ENCODE measurements at places on chromosomes 1 and 21.

DNA sequence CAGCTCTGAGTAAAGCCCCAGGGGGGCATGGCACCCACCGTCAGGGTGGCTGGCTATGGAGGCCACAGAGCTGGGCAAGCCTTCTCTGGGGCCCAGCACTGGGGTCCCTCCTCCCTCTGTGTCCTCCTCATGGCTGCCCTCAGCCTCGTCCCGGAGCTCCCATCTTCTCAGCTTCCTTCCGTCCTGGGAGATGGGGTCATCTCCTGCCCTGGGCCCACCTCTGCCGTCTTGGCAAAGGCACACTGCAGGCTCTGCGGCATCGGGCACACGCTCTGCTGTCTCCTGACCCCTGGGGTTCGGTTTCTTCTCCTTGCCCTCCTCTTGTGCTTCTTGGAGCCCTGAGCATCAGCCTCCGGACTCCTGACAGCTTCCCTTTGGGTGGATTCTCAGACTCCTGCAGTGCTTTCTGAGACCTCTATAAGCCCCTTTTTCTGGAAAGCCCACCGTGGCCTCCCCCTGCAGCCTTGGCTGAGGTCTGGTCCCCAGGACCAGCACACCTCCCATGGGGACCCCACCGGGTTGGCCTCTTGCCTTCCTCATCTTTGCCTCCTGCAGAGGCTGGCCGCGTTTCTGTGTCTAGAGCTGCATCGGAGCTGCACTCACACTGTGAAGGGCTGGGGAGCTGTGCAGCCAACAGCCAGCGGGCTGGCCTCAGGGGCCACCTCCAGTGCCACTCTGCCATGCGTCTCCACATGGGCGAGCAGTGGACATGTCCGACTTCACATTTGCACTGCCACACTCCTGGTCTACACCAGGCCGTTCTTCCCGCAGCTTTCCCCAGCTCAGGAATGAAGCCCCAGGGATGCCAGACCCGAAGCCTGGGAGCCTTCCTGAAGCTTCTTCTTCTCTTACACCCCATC, 11.6 kb downstream of the UMODL1 start:
- DNase-seq, result no peak

- DNase-seq, result no peak
Observed at GRCh38 chr1:29695036-29695435, 458.7 kb downstream of the PTPRU start.

- no peak for DNase-seq
Observed at GRCh38 chr1:150528196-150528595, 12.6 kb downstream of the FALEC start.

DNA sequence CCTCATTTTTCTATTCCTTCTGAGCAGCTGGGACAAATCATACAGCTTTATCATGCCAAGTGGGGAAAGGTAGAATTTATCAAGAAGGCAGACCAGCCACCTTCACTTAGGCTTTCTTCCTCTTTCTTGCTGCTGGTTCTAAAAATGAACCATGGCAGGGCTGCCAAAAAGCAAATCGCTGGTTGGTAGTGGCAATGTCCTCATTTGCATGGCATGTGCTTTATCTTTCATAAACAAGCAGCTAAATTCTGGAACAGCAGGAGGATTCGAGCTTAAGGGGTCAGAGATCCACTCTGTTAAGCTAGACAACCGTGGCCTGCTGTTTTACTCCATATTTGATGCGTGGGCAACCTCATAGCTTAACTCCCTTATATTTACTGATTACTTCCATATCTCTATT, 91.3 kb downstream of the RPE65 start:
- no peak for DNase-seq

GRCh38 chr1:5979536-5980313, 12.5 kb downstream of the NPHP4 start:
- DNase-seq, result no peak

DNA sequence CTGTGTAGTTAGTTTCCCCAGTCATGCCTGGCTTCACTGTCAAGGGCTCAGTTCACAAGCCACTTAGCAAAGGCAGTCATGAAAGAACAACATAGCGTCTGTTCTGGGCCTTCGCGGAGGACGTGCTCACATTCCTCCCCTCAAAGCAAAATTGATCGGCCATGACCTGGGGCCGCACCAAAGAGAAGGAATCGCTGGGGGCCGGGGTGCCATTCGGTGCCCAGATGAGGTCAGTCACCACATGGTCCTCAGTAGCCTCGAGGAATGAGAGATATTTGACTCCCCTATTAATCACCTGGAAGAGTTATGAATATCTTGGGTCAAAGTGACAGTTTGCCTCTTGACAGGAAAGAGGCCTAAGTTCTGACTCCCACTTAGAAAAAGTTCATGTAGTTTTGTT, 251.1 kb upstream of the JUN start:
- no peak for DNase-seq

- DNase-seq, result no peak
Observed at GRCh38 chr1:1281533-1282321, 1.5 kb downstream of the SCNN1D start.

DNA sequence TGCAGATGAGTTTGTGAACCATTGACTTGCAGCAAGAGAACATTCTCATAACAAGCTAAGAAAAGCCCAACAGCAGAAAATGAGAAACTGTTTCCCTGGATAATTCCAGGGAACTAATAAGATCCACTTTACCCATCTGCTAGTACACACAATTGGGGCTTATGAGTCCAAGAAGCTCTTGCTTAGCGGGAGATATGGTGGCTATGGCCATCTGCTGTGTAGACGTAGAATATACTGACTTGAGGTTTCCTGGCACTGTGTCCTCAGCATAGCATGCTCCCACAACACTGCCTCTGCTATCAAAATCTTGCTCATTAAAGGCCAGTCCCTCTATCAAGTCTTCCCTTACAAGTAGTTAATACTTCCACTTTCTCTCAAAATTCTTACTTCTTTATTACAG, 6.8 kb upstream of the RXRG start:
- DNase-seq, result no peak

DNA sequence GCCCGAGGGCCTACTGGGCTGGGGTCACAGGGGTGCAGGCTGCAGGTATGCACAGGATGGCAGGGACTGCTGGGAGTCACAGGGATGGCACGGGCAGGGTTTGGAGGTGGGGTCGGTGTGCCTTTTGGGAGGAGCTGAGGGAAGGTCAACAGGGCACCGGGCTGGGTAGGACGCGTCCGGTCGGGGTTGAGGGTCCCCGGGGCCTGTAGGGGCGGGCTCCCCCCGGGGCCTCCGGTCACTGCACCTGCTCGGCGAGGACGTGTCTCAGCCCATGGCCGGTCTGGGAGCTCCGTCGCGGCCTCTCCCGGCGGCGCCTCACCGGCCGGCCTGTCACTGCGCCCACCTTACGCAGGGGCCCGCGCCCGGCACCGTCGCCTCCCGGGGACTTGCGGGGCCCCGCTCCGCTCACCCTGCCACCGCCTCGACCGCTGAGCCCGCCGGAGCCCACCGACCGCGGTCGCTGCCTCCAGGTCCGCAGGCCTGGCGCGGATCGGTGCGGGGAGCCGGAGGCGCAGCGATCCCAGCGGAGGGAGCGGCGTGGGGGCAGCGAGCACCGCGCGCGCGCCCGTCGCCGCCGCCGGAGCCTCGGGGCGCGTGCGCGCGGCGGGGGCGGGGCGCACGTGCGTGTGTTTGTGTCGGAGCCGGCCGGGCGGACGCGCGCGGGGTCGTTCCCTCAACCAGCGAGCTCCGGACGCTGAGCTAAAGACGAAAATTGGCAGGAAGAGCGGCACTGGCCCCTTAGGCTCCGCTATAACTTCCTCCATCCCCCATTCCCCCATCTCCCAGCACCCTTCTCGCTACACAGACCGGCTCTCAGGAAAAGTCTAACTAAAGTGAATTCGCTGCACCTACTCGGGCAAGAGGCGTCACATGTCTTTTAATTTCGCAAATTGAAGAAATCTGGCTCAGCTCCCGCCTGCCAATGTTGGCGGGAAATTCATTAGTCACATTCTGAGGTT, at the start of gene AMIGO1:
Gene AMIGO1 (minus strand): TSS at position 552 of the 959 bp plus-strand sequence. CDS start 815 bp downstream, outside the sequence.
- DNase-seq, result no peak

Data from AG09319 (cell line).